Ovary (tissue), 10 donors: ENCODE measurements at places on chromosomes 12 and 14. TPM values are rescaled to one million over a fixed set of nuclear protein-coding genes. Genes with fewer than 3 reads are reported as not detected.

Gene RASSF8
- 119 TPM for total RNA-seq

DNA sequence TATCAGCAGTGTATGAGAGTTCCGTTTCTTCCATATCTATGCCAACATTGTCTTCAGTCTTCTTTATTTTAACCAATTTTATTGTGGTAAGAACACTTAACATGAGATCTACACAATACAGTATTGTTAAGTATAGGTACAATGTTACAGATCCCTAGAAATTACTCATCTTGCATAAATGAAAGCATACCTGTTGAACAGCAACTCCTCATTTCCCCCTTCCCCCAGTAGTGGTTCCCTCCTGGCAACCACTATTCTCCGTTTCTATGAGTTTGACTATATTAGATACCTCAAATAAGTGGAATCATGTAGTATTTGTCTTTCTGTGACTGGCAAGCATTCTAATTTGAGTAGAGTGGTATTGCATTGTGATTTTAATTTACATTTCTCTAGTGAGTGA is 150.5 kb downstream of the CRADD start:
- H3K36me3 ChIP-seq, result no peaks in the 10 kb centered on the region
- H3K27ac ChIP-seq, result no peak overlapping the region
- H3K4me3 ChIP-seq, result no peak overlapping the region
- no peak for DNase-seq

GRCh38 chr12:24066865-24067264 is 117.4 kb upstream of the SOX5 start:
- DNase-seq, result no peak
- H3K27ac ChIP-seq, result no peak overlapping the region
- H3K36me3 ChIP-seq, result no peaks in the 10 kb centered on the region
- H3K4me1 ChIP-seq, result peaks cover 3% of the 10 kb centered on the region
- no peak overlapping the region for H3K4me3 ChIP-seq
- no peaks in the 10 kb centered on the region for H3K27me3 ChIP-seq

Gene DBX2
- total RNA-seq, result not detected

Gene TGFB3
- 13.1 TPM for total RNA-seq

Gene AJUBA
- 19.1 TPM for total RNA-seq

Gene MYH6
- total RNA-seq, result 0.50 TPM

- H3K4me1 ChIP-seq, result no peaks in the 10 kb centered on the region
- no peak overlapping the region for H3K27ac ChIP-seq
- H3K36me3 ChIP-seq, result no peaks in the 10 kb centered on the region
- no peaks in the 10 kb centered on the region for H3K27me3 ChIP-seq
- DNase-seq, result no peak
Measured at GRCh38 chr12:66838366-66838765, 159.5 kb upstream of the GRIP1 start.

Gene RD3L
- total RNA-seq, result not detected

Gene MYF6
- total RNA-seq, result not detected

DNA sequence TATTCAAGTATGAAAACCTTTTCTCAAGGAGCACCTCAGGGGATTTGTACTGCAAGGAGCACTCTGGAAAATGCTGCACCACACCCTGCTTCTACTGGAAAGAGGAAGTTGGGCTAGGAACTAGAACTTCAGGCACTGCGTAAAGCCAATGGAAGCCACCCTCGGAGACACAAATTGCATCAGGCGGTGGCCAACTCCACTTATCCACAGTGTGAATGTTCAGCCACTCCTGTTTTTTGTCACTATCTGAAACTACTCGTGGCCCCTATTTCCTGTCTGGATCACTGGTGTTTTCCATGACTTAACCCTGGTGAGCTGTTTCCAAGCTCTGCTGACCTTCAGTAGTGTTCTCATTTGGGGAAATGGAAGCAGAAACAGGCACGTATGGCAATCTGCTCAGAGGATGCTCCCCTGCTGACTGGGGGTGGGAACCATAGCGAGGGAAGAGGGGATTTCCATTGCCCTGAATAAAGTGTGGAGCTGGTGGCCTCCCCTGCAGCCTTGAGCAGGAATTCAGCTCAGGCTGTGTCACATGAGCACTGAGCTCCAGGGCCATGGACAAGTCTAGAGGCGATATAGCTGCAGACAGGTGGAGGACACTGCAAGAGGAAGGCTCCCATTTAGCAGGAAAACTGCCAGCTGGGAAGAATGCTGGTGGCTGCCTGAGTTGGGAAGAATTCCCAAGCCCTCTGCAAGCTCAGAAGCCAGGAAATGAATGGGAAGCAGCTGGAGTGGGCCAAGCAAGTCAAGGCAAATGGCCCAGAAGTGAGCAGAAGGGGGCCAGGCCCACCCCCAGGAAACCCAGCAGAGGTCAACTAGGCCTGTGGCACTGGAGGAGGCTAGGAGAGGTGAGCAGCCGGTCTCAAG is 50.5 kb upstream of the RAP1B start:
- no peak overlapping the region for H3K4me3 ChIP-seq
- H3K27me3 ChIP-seq, result no peaks in the 10 kb centered on the region
- no peak for DNase-seq
- no peak overlapping the region for H3K27ac ChIP-seq
- H3K4me1 ChIP-seq, result no peaks in the 10 kb centered on the region

DNA sequence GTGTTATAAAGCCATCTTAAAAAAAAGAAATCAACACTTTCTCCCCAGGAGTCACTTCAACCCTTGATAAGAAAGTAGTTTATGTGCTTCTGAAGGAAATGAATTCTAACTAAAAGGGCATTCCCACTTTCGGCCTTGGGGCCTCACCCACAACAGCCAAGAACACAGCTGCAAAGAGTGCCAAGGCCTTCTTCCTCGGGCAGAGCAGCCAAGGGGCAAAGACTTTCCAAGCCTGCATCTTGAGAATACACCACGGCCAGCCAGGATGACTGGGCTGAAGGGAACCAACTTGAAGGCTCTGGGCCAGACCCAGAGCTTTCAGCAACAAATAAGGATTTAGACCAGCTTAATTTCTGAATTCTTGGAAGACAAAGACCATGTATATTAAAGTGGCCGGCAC is 60.4 kb upstream of the FOXN3 start:
- peak; percentile 40 for DNase-seq
- no peaks in the 10 kb centered on the region for H3K27me3 ChIP-seq
- H3K4me1 ChIP-seq, result peaks cover 17% of the 10 kb centered on the region
- H3K36me3 ChIP-seq, result no peaks in the 10 kb centered on the region

DNA sequence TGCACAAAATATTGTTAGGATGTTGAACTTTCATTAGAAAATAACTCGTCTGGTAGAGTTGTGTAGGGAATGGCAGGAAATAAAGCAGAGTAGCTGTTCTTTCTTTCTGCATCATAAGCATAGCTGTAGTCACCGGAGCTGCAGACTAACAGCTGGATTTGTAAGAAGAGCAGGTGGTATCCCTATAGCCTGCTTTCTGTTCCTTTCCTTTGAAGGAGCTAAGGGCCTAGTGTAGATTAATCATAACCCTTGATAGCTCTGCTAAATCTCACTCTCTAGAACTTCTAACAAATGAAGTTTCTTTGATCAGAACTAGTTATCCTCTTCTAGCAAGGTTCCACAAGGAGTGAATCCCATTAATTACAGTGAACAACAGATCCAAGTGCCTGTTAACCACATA is 3.5 kb downstream of the LMO3 start:
- H3K27ac ChIP-seq, result no peak overlapping the region
- no peaks in the 10 kb centered on the region for H3K36me3 ChIP-seq
- no peak for DNase-seq
- no peaks in the 10 kb centered on the region for H3K4me1 ChIP-seq

DNA sequence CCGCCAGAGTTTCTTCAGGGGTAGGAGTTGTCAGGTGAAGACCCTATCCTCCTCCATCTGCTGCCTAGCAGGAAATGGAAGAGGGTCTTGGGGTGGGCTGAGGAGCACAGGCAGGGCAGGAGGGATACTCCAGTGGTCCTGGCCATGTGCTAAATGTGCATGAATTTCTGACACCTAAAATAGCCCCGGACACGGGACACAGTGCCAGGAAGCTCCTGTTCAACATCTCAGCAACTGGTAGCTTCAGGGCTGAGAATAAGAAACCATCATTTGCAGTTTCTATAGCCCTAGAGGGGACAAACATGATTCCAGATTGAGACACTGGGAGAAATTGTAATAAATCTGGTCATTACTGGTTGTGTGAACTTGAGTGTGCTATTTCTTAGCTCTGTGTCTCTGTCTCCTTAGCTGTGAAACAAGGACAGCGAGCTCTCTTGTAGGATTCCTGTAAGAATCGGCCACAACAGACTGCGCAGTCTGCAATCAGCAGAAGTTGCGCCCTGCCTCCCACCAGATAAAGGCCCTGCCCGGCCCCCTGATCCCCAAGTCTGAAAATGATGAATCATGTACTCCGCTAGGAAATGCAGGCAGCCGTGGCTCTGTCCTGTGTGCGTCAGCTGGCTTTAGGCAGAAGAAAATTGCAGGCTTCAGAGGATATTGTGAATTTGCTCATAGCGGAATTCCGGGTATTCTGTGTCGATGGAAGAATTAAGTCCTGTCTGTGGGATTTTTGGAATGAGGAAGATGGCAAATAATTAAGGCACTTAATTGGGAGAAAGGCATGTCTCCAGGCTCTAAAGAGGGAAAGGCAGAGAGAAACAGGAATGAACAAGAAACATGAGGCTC is 35.2 kb upstream of the MEG3 start:
- no peaks in the 10 kb centered on the region for H3K36me3 ChIP-seq

DNA sequence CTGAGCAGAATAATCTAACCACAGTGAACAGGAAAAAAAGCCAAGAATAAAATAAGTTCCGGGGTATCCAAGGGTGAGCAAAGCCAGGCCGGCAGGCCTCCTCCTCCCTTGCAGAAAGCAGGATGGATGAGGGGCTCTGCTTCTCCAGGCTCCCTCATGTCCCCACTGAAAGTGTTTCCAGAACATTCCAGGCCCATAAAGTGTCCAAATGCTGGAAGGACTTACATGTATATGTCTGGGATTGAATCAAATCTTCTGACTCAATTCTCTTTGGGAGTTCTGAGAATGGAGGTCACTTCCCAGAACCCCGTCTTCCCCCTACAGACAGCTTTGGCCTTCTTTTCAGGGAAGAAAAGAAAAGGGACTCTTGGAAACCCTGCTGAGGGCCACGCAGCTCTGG is 25.0 kb upstream of the BDKRB1 start:
- H3K4me1 ChIP-seq, result no peaks in the 10 kb centered on the region
- H3K36me3 ChIP-seq, result no peaks in the 10 kb centered on the region
- H3K27me3 ChIP-seq, result no peaks in the 10 kb centered on the region
- H3K27ac ChIP-seq, result no peak overlapping the region
- no peak for DNase-seq
- H3K4me3 ChIP-seq, result no peak overlapping the region

GRCh38 chr12:117033382-117034221 is 65.6 kb downstream of the TESC start:
- no peak overlapping the region for H3K27ac ChIP-seq
- H3K27me3 ChIP-seq, result no peaks in the 10 kb centered on the region
- H3K4me1 ChIP-seq, result peaks cover 14% of the 10 kb centered on the region
- no peaks in the 10 kb centered on the region for H3K36me3 ChIP-seq
- no peak overlapping the region for H3K4me3 ChIP-seq

GRCh38 chr14:24238527-24239037 is 3.8 kb downstream of the TINF2 start:
- no peak overlapping the region for H3K27ac ChIP-seq
- no peak for DNase-seq
- no peaks in the 10 kb centered on the region for H3K27me3 ChIP-seq
- peaks cover 7% of the 10 kb centered on the region for H3K4me1 ChIP-seq
- H3K36me3 ChIP-seq, result no peaks in the 10 kb centered on the region
- H3K4me3 ChIP-seq, result no peak overlapping the region

DNA sequence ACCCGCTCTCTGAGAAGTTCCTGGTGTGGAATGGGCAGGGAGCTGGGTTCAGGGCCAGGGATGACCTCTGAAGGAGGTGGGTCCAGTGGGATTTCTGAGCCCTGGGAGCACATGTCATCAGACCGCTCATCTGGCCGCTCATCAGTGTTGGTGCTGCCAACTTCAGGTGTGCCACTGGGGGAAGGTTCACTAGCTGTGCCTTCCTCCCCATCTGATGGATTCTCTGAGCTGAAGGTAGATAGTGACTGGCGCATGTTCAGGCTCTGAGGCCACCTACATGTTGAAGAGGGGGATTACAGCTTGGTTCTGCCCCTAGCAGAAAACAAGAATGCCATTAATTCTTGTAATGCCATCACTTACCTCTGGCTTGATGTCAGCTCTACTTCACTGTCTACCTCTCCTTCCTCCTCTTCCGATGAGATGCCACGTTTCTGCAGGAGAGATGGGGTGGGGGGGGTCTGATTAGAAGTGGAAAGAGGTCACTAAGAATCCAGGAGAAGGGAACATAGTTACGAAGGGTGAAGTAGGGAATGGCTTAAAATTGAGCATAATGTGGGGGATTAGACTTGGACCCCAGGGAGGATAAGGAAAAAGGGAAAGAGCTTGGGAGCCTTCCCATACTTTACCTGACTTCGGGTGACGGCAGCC is 17.2 kb downstream of the MAP3K12 start:
- peaks cover 2% of the 10 kb centered on the region for H3K4me1 ChIP-seq
- no peak for DNase-seq
- no peak overlapping the region for H3K4me3 ChIP-seq
- H3K27me3 ChIP-seq, result no peaks in the 10 kb centered on the region
- no peaks in the 10 kb centered on the region for H3K36me3 ChIP-seq

- H3K4me1 ChIP-seq, result no peaks in the 10 kb centered on the region
- H3K27ac ChIP-seq, result no peak overlapping the region
- no peaks in the 10 kb centered on the region for H3K27me3 ChIP-seq
- H3K4me3 ChIP-seq, result no peak overlapping the region
- H3K36me3 ChIP-seq, result no peaks in the 10 kb centered on the region
Measured at GRCh38 chr12:52211716-52212585, 20.1 kb upstream of the KRT80 start.

DNA sequence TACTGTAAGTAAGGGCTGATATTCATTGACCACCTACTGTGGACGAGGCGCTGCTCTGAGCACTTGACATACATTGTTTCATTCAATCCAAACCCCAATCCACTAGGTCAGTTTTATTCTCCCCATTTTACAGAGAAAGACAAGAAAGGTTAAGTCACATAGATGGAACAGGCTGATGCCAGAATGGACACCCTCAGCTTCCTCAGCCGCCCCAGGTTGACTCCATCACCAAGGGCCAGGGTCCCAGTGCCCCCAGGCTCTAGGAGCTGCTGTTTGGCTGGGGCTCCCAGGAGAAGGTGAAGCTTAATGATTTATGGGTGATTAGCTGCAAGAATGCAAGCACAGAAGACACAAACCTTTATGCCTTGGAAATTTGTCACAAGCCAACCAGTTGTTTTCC is 671 bp upstream of the AQP2 start:
- no peak overlapping the region for H3K27ac ChIP-seq
- H3K4me1 ChIP-seq, result peaks cover 3% of the 10 kb centered on the region
- no peak for DNase-seq
- no peak overlapping the region for H3K4me3 ChIP-seq
- no peaks in the 10 kb centered on the region for H3K27me3 ChIP-seq
- no peaks in the 10 kb centered on the region for H3K36me3 ChIP-seq

- H3K4me3 ChIP-seq, result no peak overlapping the region
- no peak for DNase-seq
- H3K27ac ChIP-seq, result no peak overlapping the region
- H3K27me3 ChIP-seq, result no peaks in the 10 kb centered on the region
- no peaks in the 10 kb centered on the region for H3K36me3 ChIP-seq
- H3K4me1 ChIP-seq, result peaks cover 16% of the 10 kb centered on the region
Measured at GRCh38 chr12:108822497-108823205, 34.7 kb downstream of the SSH1 start.

GRCh38 chr14:43914041-43914693 is 592.9 kb downstream of the FSCB start:
- H3K4me3 ChIP-seq, result no peak overlapping the region
- no peaks in the 10 kb centered on the region for H3K4me1 ChIP-seq
- DNase-seq, result no peak
- no peaks in the 10 kb centered on the region for H3K36me3 ChIP-seq

GRCh38 chr14:99382071-99382470 is 98.6 kb downstream of the SETD3 start:
- no peaks in the 10 kb centered on the region for H3K27me3 ChIP-seq
- H3K4me3 ChIP-seq, result no peak overlapping the region
- H3K4me1 ChIP-seq, result no peaks in the 10 kb centered on the region
- H3K27ac ChIP-seq, result no peak overlapping the region
- no peaks in the 10 kb centered on the region for H3K36me3 ChIP-seq
